K562 (cell line): ENCODE measurements at places on chromosomes 6 and 20. TPM values are rescaled to one million over a fixed set of nuclear protein-coding genes. Genes with fewer than 3 reads are reported as not detected.

- peak; percentile 20 for DNase-seq
- no peak overlapping the region for H3K4me3 ChIP-seq
- H3K4me1 ChIP-seq: no peaks in the 10 kb centered on the region
- no peaks in the 10 kb centered on the region for H3K27me3 ChIP-seq
Observed at GRCh38 chr6:10621213-10621612, 73.2 kb downstream of the C6orf52 start.

GRCh38 chr20:43895235-43895634 lies 19.4 kb upstream of the TOX2 start:
- H3K27me3 ChIP-seq: peaks cover 16% of the 10 kb centered on the region; the same call in 1 of the 2 replicates
- H3K36me3 ChIP-seq: no peaks in the 10 kb centered on the region
- DNase-seq: no peak
- no peak overlapping the region for H3K27ac ChIP-seq

GRCh38 chr20:31548820-31549512 lies 34.7 kb downstream of the HM13 start:
- H3K27me3 ChIP-seq: no peaks in the 10 kb centered on the region
- no peak overlapping the region for H3K27ac ChIP-seq
- no peak for DNase-seq

GRCh38 chr6:157579467-157580031 lies 198.6 kb downstream of the ZDHHC14 start:
- H3K4me1 ChIP-seq: no peaks in the 10 kb centered on the region; the same call in 1 of the 2 replicates
- DNase-seq: no peak
- H3K36me3 ChIP-seq: no peaks in the 10 kb centered on the region
- H3K27ac ChIP-seq: no peak overlapping the region
- H3K4me3 ChIP-seq: no peak overlapping the region
- no peaks in the 10 kb centered on the region for H3K27me3 ChIP-seq

Gene TBXT
- not detected in 2 replicates for total RNA-seq

GRCh38 chr6:7048894-7049293 lies 58.9 kb upstream of the RREB1 start:
- H3K27ac ChIP-seq: no peak overlapping the region
- no peak for DNase-seq
- peaks cover 11% of the 10 kb centered on the region for H3K4me1 ChIP-seq
- H3K4me3 ChIP-seq: no peak overlapping the region

DNA sequence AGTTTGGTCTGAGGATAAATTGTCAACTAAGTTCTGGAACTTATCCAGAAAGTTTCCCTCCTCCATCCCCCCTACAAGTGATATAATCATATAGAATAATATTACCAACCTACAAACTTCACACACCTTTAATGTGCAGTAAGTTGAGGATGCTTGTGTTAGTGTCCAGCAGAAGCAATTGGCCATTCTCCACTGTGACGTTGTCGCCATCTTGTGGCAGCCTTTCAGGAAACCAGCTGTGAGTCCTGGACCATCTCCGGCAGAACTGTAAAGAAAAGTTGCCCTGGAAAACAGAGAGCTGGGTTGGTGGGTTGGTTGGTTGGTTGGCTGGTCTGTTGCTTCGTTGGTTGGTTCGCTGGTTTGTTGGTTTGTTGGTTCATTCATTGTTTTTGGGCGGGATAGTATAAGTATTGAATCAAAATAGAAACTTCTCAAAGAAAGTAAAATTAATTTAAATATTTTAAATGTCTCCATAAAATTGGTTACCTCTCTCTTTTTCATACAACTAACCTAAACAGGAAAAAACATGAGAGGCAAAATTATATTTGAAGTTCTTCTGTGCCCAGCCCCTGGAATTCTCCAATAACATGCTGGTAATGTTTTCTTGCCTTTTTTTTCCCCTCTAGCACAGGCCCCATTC lies 127.5 kb downstream of the PKHD1 start:
- H3K27me3 ChIP-seq: no peaks in the 10 kb centered on the region
- H3K4me3 ChIP-seq: no peak overlapping the region
- peak; percentile 50 for DNase-seq
- H3K4me1 ChIP-seq: no peaks in the 10 kb centered on the region

DNA sequence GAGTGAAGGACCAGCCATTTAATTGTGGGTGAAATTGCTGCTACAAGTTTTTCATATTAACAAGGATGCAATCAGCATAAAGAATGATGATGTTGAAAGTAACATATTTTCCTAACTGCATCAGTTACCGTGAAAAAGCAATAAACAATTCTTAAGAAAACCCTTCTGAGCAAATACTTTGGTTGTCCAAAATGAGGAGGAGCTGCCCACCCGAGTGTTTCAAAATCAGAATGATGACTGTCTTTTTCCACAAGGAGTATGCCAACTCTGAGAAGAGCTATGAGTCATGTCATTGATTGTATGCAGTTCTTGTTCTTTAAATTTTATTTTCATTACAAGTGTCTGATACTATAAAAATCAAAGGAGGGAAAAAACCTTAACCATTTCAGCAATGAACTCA lies 470.5 kb downstream of the COL12A1 start:
- no peak overlapping the region for H3K4me3 ChIP-seq
- no peaks in the 10 kb centered on the region for H3K36me3 ChIP-seq
- H3K27ac ChIP-seq: no peak overlapping the region
- no peaks in the 10 kb centered on the region for H3K27me3 ChIP-seq
- no peaks in the 10 kb centered on the region for H3K4me1 ChIP-seq
- DNase-seq: no peak

DNA sequence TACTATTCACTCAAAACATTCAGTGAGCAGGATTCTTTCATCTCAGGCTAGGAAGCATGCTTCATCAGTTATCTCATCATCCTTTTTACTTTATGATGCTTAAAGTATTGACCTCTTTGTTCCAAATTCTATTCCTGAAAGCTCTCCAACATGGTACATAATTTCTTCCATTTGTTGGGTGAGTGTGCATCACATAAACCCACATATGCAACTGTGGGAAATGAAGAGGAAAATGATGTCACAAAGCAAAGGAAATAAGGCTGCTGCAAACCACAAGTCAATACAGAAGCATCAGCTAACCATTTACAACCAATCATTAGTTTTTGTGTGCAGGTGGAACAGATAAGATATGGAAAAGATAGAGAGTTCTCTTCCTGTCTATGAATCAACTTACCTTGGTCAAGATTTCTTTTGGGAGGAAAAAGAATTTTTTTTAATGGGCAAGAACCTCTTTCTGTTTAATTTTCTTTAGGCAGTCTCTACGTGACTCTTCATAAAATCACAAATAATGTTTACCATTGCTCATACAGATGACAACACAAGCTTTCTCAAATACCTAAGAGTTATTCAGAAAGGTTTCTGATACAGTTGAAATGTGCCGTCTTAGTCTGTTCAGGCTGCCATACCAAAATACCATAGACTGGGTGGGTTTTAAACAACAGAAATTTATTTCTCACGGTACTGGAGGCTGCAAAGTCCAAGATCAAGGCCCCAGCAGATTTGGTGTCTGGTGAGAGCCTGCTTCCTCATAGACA lies 259.9 kb downstream of the ADGRG6 start:
- DNase-seq: no peak
- no peaks in the 10 kb centered on the region for H3K4me1 ChIP-seq
- H3K4me3 ChIP-seq: no peak overlapping the region

Gene DEFB124
- not detected in 2 replicates for total RNA-seq

DNA sequence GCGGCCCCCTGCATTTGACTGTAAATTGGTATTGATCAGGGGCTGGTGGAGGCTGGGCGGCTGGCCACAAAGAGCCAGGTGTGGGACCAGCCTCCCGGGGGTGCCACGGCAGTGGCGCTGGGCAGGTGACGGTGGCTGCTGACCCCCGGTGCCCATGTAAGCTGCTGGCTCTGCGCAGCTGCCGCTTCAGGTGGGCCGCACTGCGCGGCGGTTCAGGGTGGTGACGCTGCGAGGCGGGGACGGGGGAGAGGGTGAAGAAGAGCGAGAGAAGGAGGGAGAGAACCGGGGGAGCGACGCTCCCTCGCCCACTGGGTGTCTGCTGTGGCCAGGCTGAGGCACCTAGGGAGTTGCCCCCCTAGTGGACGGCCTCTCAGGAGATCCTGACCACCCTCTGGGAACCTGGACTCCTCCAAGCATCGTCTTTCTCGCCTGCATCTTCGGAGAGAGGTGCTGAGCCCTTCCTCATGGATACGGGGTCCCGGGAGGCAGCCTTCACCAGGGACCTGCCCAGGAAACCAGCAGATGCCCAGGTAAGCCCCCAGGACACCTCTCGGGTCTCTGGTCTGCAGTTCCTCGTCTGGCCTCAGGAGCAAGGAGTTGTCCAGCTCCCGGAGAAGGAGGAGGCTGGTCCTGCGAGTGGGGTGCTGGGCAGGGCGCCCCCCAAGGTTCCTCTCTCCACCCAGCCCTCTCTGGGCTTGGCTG lies 77.5 kb upstream of the GATA5 start:
- H3K27me3 ChIP-seq: peaks cover 74% of the 10 kb centered on the region
- H3K4me1 ChIP-seq: peaks cover 77% of the 10 kb centered on the region
- no peak for DNase-seq

Gene SLPI
- 0.67 and 0.78 TPM in 2 replicates for total RNA-seq

GRCh38 chr20:63016514-63017075 lies 9.8 kb upstream of the BHLHE23 start:
- H3K4me3 ChIP-seq: no peak overlapping the region
- no peaks in the 10 kb centered on the region for H3K4me1 ChIP-seq
- no peaks in the 10 kb centered on the region for H3K36me3 ChIP-seq

DNA sequence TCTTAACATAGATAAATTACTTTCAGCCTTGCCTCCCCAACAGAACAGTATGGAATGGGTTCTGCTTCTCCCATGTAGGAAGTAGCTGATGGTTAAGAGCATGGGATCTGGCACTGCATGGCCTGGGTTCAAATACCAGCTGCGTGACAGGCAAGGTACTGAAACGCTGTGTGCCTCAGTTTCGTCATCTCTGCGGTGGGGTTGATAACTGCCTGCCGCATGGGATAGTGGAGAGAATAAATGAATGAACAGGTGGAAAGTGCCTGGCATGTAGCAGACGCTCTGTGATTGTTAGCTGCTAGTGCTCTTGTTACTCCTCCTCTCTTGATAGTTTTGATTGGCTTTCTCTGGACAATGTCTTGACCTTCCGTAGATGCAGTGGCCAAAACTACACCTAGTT lies 213.3 kb downstream of the ZDHHC14 start:
- no peaks in the 10 kb centered on the region for H3K27me3 ChIP-seq
- peaks cover 15% of the 10 kb centered on the region for H3K36me3 ChIP-seq
- H3K27ac ChIP-seq: no peak overlapping the region
- H3K4me1 ChIP-seq: peaks cover 11% of the 10 kb centered on the region
- no peak for DNase-seq

- H3K36me3 ChIP-seq: no peaks in the 10 kb centered on the region
- H3K27ac ChIP-seq: no peak overlapping the region
- no peaks in the 10 kb centered on the region for H3K27me3 ChIP-seq
- no peak for DNase-seq
- no peaks in the 10 kb centered on the region for H3K4me1 ChIP-seq
Observed at GRCh38 chr6:112502351-112503090, 155.4 kb downstream of the RFPL4B start.

GRCh38 chr6:75267461-75267860 lies 17.1 kb downstream of the TMEM30A start:
- no peak overlapping the region for H3K27ac ChIP-seq
- H3K4me1 ChIP-seq: no peaks in the 10 kb centered on the region
- peaks cover 21% of the 10 kb centered on the region for H3K36me3 ChIP-seq

GRCh38 chr20:48849299-48849698 lies 21.5 kb upstream of the PREX1 start:
- peaks cover 14% of the 10 kb centered on the region for H3K4me1 ChIP-seq
- H3K4me3 ChIP-seq: no peak overlapping the region
- no peak for DNase-seq
- H3K27me3 ChIP-seq: no peaks in the 10 kb centered on the region

GRCh38 chr6:135880066-135880972 lies 28.8 kb downstream of the PDE7B start:
- no peaks in the 10 kb centered on the region for H3K36me3 ChIP-seq
- DNase-seq: no peak
- no peak overlapping the region for H3K27ac ChIP-seq
- 0 out of 2 replicates have a peak, but pooled peaks cover 3% of the 10 kb centered on the region for H3K27me3 ChIP-seq

DNA sequence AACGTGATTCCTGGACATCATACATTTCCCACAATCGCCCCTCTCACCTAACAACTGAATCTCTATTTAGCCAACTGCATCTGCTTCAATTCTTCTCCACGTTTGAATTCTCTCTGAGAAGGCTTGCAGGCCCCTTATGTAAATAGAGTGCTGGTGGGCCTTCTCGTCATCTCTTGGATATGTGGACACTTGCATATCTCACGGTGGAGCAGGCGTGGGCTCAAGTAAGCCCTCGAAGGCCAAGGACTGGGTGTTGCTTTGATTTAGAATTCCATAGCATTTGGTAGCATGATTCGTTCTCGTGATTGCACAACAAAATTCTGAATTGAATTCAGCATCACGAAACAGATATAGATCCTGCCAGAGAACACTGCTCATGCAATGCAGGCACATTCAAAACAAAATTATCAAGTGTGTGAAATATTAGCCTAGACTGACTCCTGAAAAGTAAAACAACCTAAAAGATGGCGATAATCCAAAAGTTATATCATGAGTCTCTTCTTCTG lies 613.6 kb downstream of the TFAP2A start:
- no peaks in the 10 kb centered on the region for H3K27me3 ChIP-seq
- H3K36me3 ChIP-seq: no peaks in the 10 kb centered on the region
- H3K4me1 ChIP-seq: no peaks in the 10 kb centered on the region
- no peak for DNase-seq
- no peak overlapping the region for H3K4me3 ChIP-seq

Gene HDGFL1
- 0.38 and 0.49 TPM in 2 replicates for total RNA-seq

Gene TNFRSF6B
- not detected in 2 replicates for total RNA-seq

DNA sequence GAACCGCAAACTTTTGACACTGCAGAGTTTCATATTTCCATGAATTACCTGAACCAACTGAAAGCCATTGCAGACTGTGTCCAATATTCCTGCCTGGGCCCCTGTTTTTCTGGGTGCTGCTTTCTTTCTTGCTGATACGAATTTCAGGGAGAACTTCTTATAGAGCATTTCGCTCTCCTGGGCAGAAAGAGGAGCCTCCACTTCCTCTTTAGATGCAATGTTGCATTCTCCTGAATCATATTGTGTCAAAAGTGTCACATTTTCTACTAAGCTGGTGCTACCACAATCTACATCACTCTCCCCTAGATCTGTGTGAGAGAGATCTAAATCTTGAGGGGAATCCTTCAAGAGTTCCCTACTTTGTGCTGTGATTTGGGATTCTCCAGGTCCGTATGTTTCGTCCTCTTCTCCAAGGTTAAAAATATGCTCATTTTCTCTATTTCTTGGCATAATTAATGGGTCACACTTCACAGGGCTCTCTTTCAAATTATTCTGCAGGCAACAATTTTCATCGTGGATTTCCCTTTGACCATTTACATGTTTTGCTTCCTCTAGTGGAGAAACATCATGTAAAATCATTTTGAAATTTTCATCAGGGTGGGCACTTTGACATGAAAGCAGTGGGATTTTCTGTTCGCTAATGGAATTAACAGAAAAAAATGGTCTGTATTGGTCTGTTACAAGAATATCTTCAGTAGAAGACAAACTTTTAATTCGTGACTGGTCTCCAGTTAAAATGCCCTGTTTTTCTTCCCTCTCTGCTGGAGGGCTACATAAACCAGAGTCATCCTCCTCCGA lies 102.3 kb downstream of the DST start:
- no peak overlapping the region for H3K27ac ChIP-seq
- no peaks in the 10 kb centered on the region for H3K27me3 ChIP-seq
- H3K4me1 ChIP-seq: peaks cover 6% of the 10 kb centered on the region; the same call in 1 of the 2 replicates
- no peaks in the 10 kb centered on the region for H3K36me3 ChIP-seq

Gene GSTA2
- total RNA-seq: not detected in 2 replicates
